ENCODE measurements at places on chromosomes 7 and 10. TPM values are rescaled to one million over a fixed set of nuclear protein-coding genes. Genes with fewer than 3 reads are reported as not detected.
A peak's percentile ranks its signal among the peaks of the same experiment; 100 is the strongest.

GRCh38 chr10:94205396-94205831, 157.3 kb downstream of the NOC3L start:
- DNase-seq: peak; percentile 63

GRCh38 chr10:69124563-69125268, 738 bp downstream of the VPS26A start:
- peak; percentile 43 for DNase-seq

DNA sequence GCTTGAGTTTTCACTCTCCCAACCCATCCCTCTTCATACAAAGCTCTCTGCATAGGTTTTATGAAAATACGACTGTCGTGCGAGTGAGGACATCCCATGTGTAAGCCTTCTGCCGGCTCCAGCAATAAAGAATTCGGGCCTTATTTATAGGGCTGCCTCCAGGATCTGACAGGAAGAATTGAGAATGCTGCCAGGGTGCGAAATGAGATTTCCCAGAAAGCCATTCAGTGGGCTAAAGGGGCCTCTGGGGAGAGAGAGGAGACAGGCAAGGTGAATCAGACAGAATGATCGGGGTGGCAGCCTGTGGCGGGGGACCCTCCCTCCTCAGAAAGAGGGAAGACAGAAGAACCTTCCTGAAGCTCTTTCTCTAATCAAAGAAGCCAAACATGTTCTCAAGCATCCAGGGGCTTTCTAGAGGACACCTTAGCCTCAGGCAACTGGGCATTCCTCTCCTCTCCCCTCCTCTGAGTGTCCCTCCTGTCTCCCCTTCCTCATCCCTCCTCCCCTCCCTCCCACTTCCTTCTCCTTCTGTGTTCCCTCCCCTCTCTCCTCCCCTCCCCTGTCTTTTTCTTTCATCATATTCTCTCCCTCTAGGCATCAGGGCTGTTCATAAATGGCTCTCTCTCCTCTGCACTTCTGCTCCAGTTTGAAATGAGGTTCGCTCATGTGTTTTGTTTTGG, 410.9 kb downstream of the TYW1 start:
- no peak for DNase-seq

GRCh38 chr7:155477476-155477875, 19.5 kb downstream of the EN2 start:
- DNase-seq: no peak

GRCh38 chr7:154231732-154232131, 179.5 kb downstream of the DPP6 start:
- DNase-seq: no peak

DNA sequence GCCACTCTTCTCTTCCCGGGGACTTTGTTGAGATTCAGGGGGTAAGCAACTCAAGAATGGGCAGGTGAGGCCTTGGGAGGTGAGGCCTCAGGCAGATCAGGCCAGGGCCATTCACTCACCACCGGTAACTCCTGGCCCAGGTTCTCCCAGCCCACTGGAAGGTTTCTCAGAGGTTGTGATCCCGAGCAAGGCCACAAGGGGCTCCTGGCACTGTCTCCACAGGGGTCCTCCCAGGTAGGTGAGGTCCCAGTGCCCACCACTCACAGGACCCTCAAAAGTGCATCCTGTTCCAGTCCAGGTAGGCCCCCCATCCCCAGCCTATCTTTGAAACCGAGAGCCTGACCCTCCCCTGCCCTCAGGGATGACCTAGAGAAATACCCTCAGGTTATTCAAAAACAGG, 236.1 kb downstream of the BUB3 start:
- no peak for DNase-seq

- DNase-seq: no peak
These were observed 1324.5 kb downstream of the XPNPEP1 start for GRCh38 chr10:108598831-108599230.

GRCh38 chr10:91829268-91829667, 31.0 kb downstream of the TNKS2 start:
- no peak for DNase-seq

GRCh38 chr7:84610390-84610789, 415.8 kb upstream of the SEMA3A start:
- DNase-seq: no peak

DNA sequence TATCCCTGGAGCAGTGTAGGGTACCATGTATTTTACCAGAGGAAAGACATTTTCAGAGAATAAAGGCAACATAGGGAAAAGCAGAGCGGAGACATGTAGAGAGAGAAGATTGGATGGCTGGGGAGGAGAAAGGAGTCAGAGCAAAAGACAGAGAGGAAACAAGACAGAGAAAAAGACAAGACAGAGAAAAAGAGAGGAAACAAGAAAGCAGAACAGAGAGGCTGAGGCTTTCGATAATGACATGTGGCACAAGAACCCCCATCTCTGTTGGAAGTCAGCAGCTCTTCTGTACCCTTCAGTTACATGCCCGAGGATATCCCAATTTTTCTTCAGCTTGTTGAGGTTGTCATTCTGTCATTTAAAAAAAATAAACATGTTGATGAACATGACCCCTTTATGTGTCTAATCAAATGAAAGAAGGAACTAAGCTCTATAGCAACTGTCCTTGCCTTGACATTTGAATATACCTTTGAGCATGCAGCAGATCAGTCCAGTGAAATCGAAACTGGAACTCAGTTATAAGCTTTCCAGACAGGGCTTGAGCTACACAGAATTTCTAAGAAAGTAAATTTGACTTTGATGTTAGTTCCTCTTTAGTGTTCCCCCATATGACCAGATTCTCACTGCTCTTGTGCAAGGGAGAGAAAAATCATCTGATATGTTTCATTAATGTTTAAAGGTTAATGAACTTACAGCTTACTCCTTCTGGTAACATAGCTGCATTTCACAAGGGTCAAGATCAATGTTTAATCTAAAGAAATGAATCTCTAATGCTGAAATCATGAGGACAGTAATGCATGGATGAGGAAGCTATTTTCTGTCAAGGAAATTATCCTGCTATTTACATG, 75.1 kb upstream of the SP4 start:
- DNase-seq: no peak

DNA sequence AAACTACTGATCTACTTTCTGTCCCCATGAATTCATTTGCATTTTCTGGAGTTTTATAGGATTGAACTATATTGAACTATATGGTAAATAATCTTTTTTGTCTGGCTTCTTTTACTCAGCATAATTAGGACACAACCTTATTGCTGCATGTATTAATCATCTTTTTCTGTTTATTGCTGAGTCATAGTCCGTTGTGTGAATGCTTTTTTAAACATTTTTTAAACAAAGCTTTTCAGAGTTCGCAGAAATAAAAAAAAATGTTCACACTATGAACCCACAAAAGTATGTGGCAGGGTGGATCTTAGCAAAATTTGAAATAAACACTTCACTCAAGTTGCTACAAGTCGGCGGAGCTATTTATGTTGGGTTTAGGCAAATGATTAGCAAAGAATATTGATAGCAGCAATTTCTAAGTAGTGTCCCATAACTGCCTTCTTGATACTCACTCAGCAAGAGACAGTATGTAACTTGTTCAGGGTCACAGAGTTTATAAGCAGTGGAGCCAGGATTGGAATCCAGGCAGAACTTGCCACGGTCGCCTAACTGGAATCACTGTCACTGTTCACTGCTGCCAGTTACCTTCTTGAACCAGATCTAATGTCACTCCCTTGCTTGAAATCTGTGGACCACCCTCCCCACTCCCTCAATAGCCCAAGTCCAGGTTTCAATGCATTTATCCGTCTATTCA, 5.6 kb downstream of the CH25H start:
- no peak for DNase-seq

DNA sequence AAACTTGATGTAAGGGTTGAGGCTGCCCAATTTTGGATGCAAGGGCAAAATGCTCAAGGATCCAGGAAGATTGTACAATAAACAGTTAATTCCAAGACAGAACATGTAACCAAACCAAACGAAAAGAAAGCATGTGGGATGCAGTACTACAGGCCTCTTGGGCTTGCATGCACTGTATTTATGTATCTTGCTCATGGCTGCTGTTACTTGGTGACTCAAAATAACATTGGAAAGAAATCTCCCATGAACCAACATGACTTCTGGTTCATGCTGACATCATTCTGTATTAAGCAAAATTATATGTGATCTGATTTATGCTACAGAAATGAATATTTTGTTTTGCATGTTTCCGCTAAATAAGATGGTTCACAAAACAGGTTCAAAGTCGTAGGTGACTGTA, 65.9 kb upstream of the FZD1 start:
- no peak for DNase-seq

- DNase-seq: no peak
These were observed 43.5 kb upstream of the CDC14C start for GRCh38 chr7:48880851-48881250.

- DNase-seq: no peak
These were observed 206.6 kb downstream of the DIP2C start for GRCh38 chr10:482848-483247.

- DNase-seq: no peak
These were observed 51.5 kb upstream of the DPYSL4 start for GRCh38 chr10:132135053-132135872.

- no peak for DNase-seq
These were observed 101.1 kb downstream of the TNS3 start for GRCh38 chr7:47480576-47481538.

DNA sequence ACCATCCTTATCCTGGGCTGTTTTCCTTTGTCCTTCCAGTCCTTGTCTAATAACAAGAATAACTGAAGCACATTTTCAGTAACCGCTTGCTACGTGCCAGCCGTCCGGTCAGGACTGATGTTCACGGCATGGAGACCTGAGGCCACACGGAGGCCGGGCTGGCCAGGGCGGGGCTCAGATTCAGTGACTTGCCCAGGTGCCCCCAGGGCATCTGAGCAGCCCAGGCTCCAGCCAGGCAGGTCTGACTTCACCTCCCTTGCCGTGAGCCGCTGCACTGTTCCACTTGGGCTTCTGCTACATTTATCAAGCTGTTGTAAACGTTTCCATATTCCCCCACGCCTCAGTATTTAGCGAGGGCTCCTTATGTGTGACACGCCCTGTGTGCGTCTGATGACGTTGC, 43.6 kb upstream of the AP5Z1 start:
- no peak for DNase-seq

- DNase-seq: no peak
These were observed 704.7 kb upstream of the C7orf33 start for GRCh38 chr7:147885869-147886268.

The BAG3 gene
- 26.9 TPM for total RNA-seq

The GRID2IP gene
- not detected for total RNA-seq

The PCLO gene
- total RNA-seq: not detected

The VSTM4 gene
- total RNA-seq: 1.7 TPM

The IL15RA gene
- total RNA-seq: 23.8 TPM

The PKD2L1 gene
- total RNA-seq: not detected

The CREB5 gene
- total RNA-seq: 18.5 TPM
